ENCODE measurements at places on chromosomes 12 and 14. TPM values are rescaled to one million over a fixed set of nuclear protein-coding genes. Genes with fewer than 3 reads are reported as not detected.

The BLTP3B gene
- total RNA-seq, result 24.8 TPM

GRCh38 chr12:58241099-58241498 lies 299.7 kb downstream of the ATP23 start:
- no peaks in the 10 kb centered on the region for H3K27me3 ChIP-seq
- H3K36me3 ChIP-seq, result no peaks in the 10 kb centered on the region
- no peak overlapping the region for H3K27ac ChIP-seq
- H3K4me1 ChIP-seq, result no peaks in the 10 kb centered on the region
- H3K4me3 ChIP-seq, result no peak overlapping the region

- no peak overlapping the region for H3K27ac ChIP-seq
- H3K4me1 ChIP-seq, result no peaks in the 10 kb centered on the region
- no peaks in the 10 kb centered on the region for H3K27me3 ChIP-seq
- H3K36me3 ChIP-seq, result no peaks in the 10 kb centered on the region
These were observed 55.9 kb downstream of the FERMT2 start for GRCh38 chr14:52895000-52895399.

- no peaks in the 10 kb centered on the region for H3K27me3 ChIP-seq
- H3K36me3 ChIP-seq, result no peaks in the 10 kb centered on the region
- H3K4me1 ChIP-seq, result no peaks in the 10 kb centered on the region
- H3K4me3 ChIP-seq, result no peak overlapping the region
- H3K27ac ChIP-seq, result no peak overlapping the region
- DNase-seq, result peak; percentile 29
These were observed 169.2 kb upstream of the PLXNC1 start for GRCh38 chr12:93979189-93979588.

The SLC7A8 gene
- 143 TPM for total RNA-seq

The A2ML1 gene
- total RNA-seq, result 1.6 TPM

The SPX gene
- total RNA-seq, result 0.51 TPM

- no peaks in the 10 kb centered on the region for H3K4me1 ChIP-seq
- H3K4me3 ChIP-seq, result no peak overlapping the region
- no peaks in the 10 kb centered on the region for H3K36me3 ChIP-seq
These were observed 126.1 kb downstream of the DAD1 start for GRCh38 chr14:22462923-22463322.

DNA sequence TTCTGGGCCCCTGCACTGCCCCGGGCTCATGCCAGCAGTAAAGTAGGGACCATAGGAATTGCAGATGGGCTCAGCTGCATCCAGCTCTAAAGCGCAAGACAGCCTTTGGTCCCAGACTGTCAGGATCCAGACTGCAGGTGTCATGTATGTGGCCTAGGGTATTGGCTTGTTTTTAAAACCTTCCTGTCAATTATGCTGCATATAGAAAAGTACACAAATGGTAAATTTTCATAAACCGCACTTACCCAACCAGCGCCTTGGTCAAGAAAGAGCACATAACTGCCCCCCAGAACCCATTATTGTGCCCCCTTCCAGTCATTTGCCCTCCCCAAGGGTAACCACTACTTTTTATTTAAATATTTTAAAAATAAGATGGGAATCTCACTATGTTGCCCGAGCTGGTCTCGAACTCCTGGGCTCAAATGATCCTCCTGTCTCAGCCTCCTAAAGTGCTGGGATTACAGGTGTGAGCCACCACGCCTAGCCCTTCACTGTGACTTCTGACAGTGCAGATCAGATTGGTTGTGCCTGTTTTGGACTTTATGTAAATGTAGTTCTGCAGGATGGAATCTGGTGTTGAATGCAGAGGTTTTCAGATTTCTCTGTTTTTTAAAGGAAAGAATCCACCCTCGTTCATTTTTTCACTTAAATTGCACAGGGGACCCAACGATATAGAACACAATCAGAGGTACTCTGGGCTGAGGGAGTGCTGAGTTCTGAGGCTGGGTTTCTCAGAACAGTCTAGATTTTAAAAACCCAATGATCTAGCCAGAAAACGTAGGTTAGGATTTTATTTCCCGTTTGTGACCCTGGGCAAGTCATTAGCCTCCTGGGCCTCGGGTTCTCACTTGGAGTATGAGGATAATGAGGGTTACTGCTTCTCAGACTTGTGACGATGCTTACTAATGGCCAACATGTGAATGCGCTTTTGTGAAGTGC lies 6.7 kb downstream of the NR4A1 start:
- H3K4me1 ChIP-seq, result peaks cover 28% of the 10 kb centered on the region
- peaks cover 9% of the 10 kb centered on the region for H3K36me3 ChIP-seq
- H3K27ac ChIP-seq, result peak overlapping the region; percentile 100
- no peaks in the 10 kb centered on the region for H3K27me3 ChIP-seq

- no peak for DNase-seq
- no peaks in the 10 kb centered on the region for H3K27me3 ChIP-seq
- no peaks in the 10 kb centered on the region for H3K4me1 ChIP-seq
- H3K4me3 ChIP-seq, result no peak overlapping the region
- no peak overlapping the region for H3K27ac ChIP-seq
These were observed 125.0 kb upstream of the DHRS4 start for GRCh38 chr14:23828616-23829015.

DNA sequence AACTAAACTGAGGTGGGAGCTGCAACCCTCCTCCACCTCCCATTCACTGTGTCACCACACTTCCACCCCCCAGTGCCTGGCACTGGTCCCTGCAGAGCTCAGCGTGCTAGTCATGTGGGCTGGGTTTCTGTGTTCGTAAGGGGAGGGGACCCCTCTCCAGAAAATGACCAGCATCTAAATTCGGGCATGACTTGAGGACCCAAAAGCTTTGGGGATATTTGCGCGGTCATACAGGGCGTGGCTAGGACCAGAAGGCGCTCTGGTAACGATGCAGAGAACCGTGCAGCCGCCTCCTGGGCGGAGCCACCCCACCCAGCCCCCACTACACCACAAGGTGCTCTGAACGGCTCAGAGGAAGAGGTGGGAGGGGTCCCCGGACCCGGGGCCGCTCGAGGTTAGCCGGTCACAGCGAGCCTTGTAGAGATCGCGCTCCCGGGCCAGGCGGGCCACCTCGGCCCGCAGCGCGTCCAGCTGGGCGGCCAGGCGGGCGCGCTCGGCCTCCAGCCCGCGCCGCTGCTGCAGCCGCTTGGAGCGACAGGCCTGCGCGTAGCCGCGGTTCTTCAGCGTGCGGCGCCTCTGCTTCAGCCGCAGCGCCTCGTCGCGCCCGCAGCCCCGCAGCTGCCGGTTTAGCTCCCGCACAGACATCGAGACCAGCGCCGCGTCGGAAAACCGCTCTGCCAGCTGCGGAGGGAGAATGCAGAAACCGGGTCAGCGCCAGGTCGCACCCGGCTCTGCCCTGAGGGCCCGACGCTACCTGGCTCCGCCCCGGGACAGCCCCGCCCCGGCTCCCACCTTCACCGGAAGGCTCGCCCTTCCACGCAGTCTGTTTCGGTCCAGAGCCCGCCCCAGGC lies 9.8 kb downstream of the CPNE6 start:
- peaks cover 4% of the 10 kb centered on the region for H3K4me1 ChIP-seq
- peak overlapping the region; percentile 47 for H3K4me3 ChIP-seq
- H3K27ac ChIP-seq, result peak overlapping the region; percentile 59
- DNase-seq, result peak; percentile 54
- no peaks in the 10 kb centered on the region for H3K27me3 ChIP-seq

GRCh38 chr14:78074561-78074960 lies 95.6 kb upstream of the NRXN3 start:
- H3K4me3 ChIP-seq, result no peak overlapping the region
- H3K4me1 ChIP-seq, result no peaks in the 10 kb centered on the region
- no peak overlapping the region for H3K27ac ChIP-seq
- no peaks in the 10 kb centered on the region for H3K36me3 ChIP-seq

DNA sequence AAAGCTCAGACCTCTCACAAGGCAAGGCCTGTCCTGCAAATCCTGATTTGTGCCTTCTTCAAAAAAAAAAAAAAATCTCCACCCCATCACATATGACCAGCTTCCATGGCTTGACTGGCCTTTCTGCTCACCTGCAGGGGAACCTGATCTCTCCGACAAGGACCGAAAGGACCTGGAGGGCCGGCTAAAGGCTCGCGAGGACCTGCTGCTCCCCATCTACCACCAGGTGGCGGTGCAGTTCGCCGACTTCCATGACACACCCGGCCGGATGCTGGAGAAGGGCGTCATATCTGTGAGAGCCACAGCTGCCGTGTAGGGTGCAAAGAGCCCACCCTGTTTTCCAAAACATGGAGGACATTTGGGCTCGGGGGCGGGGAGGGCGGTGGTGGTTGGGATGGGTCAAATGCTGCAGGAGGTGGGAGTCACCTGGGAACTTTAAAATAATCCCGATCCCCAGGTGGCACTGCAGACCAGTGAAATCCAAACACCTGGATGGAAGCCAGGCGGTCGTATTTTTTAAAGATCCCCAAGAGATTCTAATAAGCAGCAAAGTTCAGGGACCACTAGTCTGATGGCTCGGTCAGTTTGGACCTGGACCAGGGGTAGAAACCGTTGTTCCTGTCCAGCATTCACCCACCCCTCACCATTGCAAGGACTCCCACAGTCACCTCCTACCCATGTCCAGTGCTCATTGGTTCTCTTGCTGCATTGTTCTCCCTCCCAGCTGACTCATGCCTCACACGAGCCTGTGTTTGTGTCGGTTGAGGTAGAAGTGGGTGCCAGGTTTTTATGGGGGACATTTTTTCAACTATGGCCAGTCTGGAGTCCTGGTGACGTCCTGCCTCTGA lies 44.8 kb downstream of the FOXN4 start:
- H3K36me3 ChIP-seq, result no peaks in the 10 kb centered on the region
- H3K27ac ChIP-seq, result no peak overlapping the region

GRCh38 chr12:74254784-74255183 lies 282.9 kb upstream of the ATXN7L3B start:
- no peak overlapping the region for H3K27ac ChIP-seq
- no peak overlapping the region for H3K4me3 ChIP-seq
- no peaks in the 10 kb centered on the region for H3K27me3 ChIP-seq
- H3K36me3 ChIP-seq, result no peaks in the 10 kb centered on the region
- no peaks in the 10 kb centered on the region for H3K4me1 ChIP-seq

DNA sequence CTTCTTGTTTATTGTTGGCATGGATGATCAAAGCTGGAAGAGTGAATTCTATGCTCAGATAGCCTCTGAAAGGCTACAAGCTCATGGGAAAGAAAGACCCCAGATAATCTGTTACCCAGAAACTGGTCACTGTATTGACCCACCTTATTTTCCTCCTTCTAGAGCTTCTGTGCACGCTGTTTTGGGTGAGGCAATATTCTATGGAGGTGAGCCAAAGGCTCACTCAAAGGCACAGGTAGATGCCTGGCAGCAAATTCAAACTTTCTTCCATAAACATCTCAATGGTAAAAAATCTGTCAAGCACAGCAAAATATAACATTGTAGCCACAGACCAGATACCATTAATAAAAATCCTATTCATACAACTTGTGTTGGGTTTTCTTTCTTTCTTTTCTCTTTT lies 7.2 kb downstream of the ACOT6 start:
- no peak overlapping the region for H3K4me3 ChIP-seq
- H3K27ac ChIP-seq, result no peak overlapping the region
- H3K4me1 ChIP-seq, result no peaks in the 10 kb centered on the region
- H3K36me3 ChIP-seq, result no peaks in the 10 kb centered on the region

- H3K27ac ChIP-seq, result no peak overlapping the region
- H3K4me3 ChIP-seq, result no peak overlapping the region
- no peaks in the 10 kb centered on the region for H3K4me1 ChIP-seq
- no peak for DNase-seq
- H3K27me3 ChIP-seq, result no peaks in the 10 kb centered on the region
These were observed 32.9 kb upstream of the FBRSL1 start for GRCh38 chr12:132456944-132457495.

- H3K4me3 ChIP-seq, result no peak overlapping the region
- no peak for DNase-seq
- no peaks in the 10 kb centered on the region for H3K4me1 ChIP-seq
- no peak overlapping the region for H3K27ac ChIP-seq
- no peaks in the 10 kb centered on the region for H3K36me3 ChIP-seq
- no peaks in the 10 kb centered on the region for H3K27me3 ChIP-seq
These were observed 42.7 kb upstream of the TMEM132C start for GRCh38 chr12:128224226-128224625.

DNA sequence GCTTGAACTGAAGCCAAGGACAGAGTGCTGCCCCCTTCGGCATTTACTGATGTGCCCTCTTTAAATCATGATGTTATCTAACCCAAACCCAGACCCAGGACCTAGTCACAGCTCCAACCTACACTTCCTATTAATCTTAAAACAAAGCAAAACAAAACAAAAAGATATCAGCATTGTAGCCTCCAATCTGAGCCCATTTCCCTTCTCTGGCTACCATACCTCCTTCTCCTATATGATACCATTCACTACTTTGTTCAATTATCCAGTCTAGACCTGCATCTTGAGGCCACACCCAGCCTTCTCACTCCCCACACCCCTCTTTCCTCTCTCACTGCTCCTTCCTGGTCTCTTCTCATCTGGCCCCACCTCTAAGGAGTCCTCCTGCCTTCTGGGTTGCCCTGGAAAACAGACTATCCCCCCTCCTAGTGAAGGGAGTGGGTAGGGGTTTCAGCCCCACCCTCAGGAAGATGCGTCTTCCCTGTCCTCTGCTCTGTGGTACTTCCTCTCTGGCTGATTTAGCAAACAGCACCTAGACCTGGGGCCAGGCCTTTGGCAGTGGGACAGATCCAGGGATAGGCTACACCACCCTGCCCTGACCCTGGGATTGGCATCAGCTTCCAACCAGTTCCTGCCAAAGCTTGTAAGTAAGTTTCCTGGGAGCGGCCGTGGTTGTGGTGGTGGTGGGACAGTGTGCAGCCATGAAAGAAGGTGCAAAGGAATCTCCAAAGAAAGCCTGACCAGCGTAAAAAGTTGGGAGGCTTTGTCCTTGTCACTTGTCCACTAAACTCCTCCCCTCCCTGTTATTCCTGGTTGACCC lies 3.3 kb downstream of the LTB4R start:
- peaks cover 4% of the 10 kb centered on the region for H3K27me3 ChIP-seq
- no peak overlapping the region for H3K4me3 ChIP-seq
- no peak for DNase-seq
- no peak overlapping the region for H3K27ac ChIP-seq

GRCh38 chr14:75047506-75047905 lies 3.8 kb downstream of the MLH3 start:
- no peak overlapping the region for H3K27ac ChIP-seq
- no peaks in the 10 kb centered on the region for H3K36me3 ChIP-seq
- H3K4me1 ChIP-seq, result peaks cover 3% of the 10 kb centered on the region
- no peaks in the 10 kb centered on the region for H3K27me3 ChIP-seq
- H3K4me3 ChIP-seq, result no peak overlapping the region

The PGAM5 gene
- total RNA-seq, result 37.4 TPM

GRCh38 chr14:95095996-95096395 lies 61.3 kb downstream of the DICER1 start:
- H3K36me3 ChIP-seq, result no peaks in the 10 kb centered on the region
- H3K4me3 ChIP-seq, result no peak overlapping the region
- H3K27ac ChIP-seq, result no peak overlapping the region
- DNase-seq, result no peak

- no peaks in the 10 kb centered on the region for H3K4me1 ChIP-seq
- H3K4me3 ChIP-seq, result no peak overlapping the region
- H3K27ac ChIP-seq, result no peak overlapping the region
- DNase-seq, result no peak
- no peaks in the 10 kb centered on the region for H3K27me3 ChIP-seq
These were observed 1087.8 kb upstream of the TMEM132C start for GRCh38 chr12:127179176-127179575.

DNA sequence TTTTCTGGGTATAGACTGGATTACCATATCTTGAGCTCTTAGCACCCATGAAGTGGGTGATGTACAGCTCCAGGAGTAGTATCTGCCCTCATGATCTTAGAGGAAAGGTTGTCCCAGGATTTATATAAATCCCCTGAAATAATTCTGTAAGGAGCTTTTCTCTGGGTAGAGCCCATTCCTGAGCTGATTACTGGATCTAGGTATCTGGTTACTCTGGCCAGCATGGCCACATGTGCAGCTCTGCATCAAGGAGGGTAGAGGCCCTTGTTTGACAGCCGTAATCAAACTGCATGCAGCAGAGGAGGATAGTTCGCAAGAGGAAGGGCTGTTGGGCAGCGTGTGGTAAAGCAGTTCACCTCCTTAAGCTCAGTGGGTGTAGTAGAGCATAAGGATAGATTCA lies 8.5 kb downstream of the COX14 start:
- no peak overlapping the region for H3K4me3 ChIP-seq
- DNase-seq, result no peak
- H3K27ac ChIP-seq, result no peak overlapping the region
- H3K4me1 ChIP-seq, result no peaks in the 10 kb centered on the region
- no peaks in the 10 kb centered on the region for H3K27me3 ChIP-seq
- no peaks in the 10 kb centered on the region for H3K36me3 ChIP-seq
